ENCODE measurements at places on chromosomes 4 and X. TPM values are rescaled to one million over a fixed set of nuclear protein-coding genes. Genes with fewer than 3 reads are reported as not detected.

DNA sequence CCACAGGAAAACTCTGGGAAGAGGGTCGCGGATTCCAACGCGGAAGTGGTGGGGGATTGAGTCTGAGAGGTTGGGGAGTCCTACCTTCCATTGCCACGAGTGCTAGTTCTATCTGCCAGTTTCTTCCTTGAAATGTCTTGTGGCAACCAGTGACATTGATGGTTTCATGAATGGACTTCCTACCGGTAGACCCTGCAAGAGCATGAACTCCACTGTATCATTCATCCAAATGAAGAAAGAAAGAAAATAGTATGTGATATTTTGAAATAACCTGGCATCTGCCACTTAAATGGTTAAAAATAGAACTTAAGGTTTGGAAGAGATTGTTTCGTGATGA is 1.1 kb upstream of the SLC10A7 start:
- H3K4me3 ChIP-seq = peak overlapping the region; percentile 73
- H3K27me3 ChIP-seq = no peaks in the 10 kb centered on the region
- H3K36me3 ChIP-seq = no peaks in the 10 kb centered on the region
- H3K27ac ChIP-seq = peak overlapping the region; percentile 92

DNA sequence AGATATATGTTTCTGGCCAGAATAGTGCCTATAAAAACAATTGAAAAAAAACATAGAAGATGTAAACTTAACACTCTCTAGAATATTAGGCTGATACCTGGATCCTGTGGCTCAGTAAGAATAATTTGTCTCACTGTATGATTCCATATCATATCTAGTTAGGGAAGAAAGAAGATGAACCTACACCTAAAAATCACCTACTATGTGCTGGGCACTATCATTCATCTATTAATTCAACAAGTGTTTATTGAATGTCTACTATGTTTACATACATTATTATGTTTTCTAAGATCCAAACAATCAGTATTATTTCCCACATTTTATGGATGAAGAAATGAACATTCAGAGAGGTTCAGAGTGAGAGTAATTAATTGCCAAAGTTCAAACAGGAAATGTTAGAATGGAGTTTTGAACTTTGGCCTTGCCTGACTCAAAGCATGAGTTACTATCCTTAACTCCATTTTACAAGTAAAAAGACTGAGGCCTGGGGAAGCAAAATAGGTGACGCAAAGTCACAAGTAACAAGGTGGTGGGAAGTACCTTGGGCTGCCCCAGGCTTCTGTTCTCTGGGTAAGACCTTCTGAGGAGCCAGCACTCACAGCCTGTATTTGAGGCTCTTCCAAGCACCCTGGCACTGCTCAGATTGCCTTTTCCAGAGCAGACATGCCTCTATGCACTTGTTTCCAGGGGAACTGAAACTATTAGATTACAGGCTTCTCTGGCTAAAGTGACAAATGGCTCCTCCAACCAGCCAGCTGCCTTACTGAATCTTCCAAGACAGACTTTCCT is 111.1 kb upstream of the ACSL4 start:
- peaks cover 8% of the 10 kb centered on the region for H3K4me1 ChIP-seq
- H3K36me3 ChIP-seq = no peaks in the 10 kb centered on the region
- H3K4me3 ChIP-seq = no peak overlapping the region
- no peak overlapping the region for H3K27ac ChIP-seq
- no peaks in the 10 kb centered on the region for H3K27me3 ChIP-seq

GRCh38 chr4:47873877-47874541 is 36.1 kb upstream of the CORIN start:
- no peaks in the 10 kb centered on the region for H3K27me3 ChIP-seq
- peaks cover 33% of the 10 kb centered on the region for H3K36me3 ChIP-seq
- H3K4me3 ChIP-seq = no peak overlapping the region
- DNase-seq = no peak
- no peaks in the 10 kb centered on the region for H3K4me1 ChIP-seq

- H3K4me3 ChIP-seq = no peak overlapping the region
- H3K4me1 ChIP-seq = no peaks in the 10 kb centered on the region
- no peaks in the 10 kb centered on the region for H3K27me3 ChIP-seq
- no peak for DNase-seq
- H3K27ac ChIP-seq = no peak overlapping the region
- H3K36me3 ChIP-seq = no peaks in the 10 kb centered on the region
Observed at GRCh38 chr4:27742816-27743215, 882.2 kb downstream of the STIM2 start.

Gene TSPAN5
- 6.6 TPM for total RNA-seq

DNA sequence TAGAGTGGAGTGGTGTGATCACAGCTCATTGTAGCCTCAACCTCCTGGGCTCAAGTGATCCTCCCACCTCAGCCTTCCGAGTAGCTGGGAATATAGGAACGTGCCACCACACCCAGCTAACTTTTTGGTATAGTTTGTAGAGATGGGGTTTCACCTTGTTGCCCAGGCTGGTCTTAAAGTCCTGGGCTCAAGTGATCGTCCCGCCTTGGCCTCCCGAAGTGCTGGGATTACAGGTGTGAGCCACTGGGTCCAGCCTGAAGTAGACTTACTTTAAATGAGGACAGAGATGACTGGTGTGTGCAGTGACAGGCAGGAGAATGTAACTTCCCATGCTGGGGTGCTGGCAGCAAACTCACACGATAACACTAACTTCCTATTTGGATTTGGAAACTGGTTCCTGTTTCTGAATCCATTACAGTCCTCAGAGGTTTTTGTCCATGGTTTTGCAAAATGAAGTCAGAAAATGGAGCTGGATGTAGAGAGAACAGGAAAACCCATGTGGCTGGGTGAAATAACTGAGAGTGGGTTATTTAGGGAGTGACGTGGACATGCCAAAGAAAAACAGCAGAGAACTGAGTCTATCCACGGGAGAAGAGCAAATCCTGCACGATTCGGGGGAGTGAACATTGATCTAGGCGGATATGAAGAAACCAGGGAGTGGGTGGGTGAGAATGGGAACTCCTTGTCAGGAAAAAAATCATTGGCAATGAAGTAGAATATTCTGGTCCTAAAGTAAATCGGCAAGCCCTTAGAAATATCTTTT is 95.6 kb downstream of the GATB start:
- no peaks in the 10 kb centered on the region for H3K27me3 ChIP-seq
- no peak overlapping the region for H3K27ac ChIP-seq
- H3K4me1 ChIP-seq = no peaks in the 10 kb centered on the region
- H3K36me3 ChIP-seq = peaks cover 10% of the 10 kb centered on the region
- H3K4me3 ChIP-seq = no peak overlapping the region

Gene CXXC4
- 1.2 TPM for total RNA-seq

- H3K27ac ChIP-seq = no peak overlapping the region
- H3K4me3 ChIP-seq = no peak overlapping the region
- no peaks in the 10 kb centered on the region for H3K27me3 ChIP-seq
- H3K36me3 ChIP-seq = no peaks in the 10 kb centered on the region
- H3K4me1 ChIP-seq = no peaks in the 10 kb centered on the region
Observed at GRCh38 chr4:111992351-111993168, 152.7 kb upstream of the FAM241A start.

DNA sequence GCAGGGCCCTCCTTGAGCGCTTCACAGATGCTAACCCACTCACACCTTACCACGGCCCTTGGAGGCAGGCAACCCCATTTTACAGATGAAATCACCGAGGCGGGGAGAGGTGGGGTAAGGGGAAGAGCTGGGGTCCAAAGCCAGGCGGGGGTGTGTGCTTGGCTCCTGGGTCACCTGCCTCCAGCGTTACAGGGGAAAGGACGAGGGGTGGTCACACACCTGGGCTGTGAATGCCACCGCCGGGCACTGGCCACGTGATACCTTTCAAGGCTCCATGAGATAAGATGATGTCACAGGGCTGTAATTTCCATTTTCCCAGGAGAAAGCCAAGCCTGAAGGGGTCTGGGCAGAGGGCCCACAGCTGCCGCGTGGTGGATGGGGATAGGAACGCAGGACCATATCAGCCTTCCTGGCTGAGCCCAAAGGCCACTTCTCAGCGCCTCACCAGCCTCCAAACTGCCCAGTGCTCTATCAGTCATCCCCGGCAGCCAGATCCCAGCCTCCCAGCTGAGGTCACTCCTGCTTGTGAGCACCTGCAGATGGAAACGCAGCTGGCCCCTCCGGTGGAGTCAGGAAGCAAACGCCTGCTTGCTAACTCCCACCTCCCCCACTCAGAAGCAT is 62.4 kb upstream of the CRMP1 start:
- H3K4me3 ChIP-seq = no peak overlapping the region
- no peak overlapping the region for H3K27ac ChIP-seq
- no peaks in the 10 kb centered on the region for H3K36me3 ChIP-seq
- no peaks in the 10 kb centered on the region for H3K27me3 ChIP-seq
- no peaks in the 10 kb centered on the region for H3K4me1 ChIP-seq

Gene MGARP
- total RNA-seq = not detected

GRCh38 chr4:169952236-169953002 is 73.8 kb downstream of the MFAP3L start:
- H3K27ac ChIP-seq = no peak overlapping the region
- H3K27me3 ChIP-seq = no peaks in the 10 kb centered on the region
- H3K36me3 ChIP-seq = no peaks in the 10 kb centered on the region
- no peaks in the 10 kb centered on the region for H3K4me1 ChIP-seq

Gene KCND1
- 1.9 TPM for total RNA-seq
